ENCODE measurements at places on chromosomes 3 and 15. TPM values are rescaled to one million over a fixed set of nuclear protein-coding genes. Genes with fewer than 3 reads are reported as not detected.
A peak's percentile ranks its signal among the peaks of the same experiment; 100 is the strongest.

PRKCI gene
- total RNA-seq: 34.1 TPM

DNA sequence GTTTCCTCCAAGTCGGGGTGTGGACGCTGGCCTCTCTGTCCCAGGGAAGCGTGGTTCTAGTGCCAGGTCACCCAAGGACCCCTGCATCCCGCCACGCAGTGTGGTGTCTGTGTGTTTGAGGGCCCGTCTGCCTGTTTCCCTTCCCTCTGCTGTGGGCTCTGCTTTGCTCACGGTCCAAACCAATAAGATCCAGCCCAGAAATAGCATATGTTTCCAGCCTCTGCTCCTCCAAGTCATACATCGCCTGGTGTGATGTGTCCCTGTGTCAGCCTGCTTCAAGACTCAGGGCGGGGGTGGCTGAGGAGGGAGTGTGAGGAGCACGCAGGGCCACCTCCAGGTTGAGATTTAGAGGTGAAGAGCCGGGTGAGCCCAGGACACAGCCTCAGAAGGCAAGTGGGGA, 21.9 kb upstream of the RPL29 start:
- DNase-seq: no peak

LTK gene
- total RNA-seq: 0.02 TPM

TJP1 gene
- total RNA-seq: 67.7 TPM

GRCh38 chr15:62112616-62113593, 46.1 kb downstream of the C2CD4A start:
- no peak for DNase-seq

DNA sequence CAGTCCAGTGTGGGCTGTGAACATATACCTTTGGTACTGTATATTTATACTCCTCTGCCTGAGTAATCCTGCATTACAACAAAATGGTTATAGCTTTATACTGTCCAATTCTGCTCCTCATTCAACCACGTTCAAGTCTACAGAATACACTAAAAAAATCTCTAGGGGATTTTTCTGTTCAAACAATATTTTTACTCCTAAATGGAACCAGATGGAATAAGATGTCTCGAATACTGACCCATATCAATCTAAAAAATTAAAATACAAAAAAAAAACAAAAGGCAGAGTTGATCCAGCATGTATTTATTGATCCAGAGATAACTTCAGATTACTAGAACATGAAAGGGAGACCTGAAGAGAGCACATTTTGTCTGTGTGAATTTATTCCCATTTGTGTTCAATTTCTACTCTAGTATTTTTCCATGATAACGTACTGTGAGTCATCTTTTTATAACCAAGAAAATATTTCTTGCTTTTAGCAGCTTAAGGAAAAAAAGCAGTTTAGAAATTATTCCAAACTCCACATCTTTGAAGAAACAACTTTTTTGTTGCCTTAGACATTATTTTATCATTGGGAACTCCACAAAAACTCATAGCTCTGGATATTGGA, 910.7 kb downstream of the TBL1XR1 start:
- no peak for DNase-seq

STAG1 gene
- total RNA-seq: 22.4 TPM

DNA sequence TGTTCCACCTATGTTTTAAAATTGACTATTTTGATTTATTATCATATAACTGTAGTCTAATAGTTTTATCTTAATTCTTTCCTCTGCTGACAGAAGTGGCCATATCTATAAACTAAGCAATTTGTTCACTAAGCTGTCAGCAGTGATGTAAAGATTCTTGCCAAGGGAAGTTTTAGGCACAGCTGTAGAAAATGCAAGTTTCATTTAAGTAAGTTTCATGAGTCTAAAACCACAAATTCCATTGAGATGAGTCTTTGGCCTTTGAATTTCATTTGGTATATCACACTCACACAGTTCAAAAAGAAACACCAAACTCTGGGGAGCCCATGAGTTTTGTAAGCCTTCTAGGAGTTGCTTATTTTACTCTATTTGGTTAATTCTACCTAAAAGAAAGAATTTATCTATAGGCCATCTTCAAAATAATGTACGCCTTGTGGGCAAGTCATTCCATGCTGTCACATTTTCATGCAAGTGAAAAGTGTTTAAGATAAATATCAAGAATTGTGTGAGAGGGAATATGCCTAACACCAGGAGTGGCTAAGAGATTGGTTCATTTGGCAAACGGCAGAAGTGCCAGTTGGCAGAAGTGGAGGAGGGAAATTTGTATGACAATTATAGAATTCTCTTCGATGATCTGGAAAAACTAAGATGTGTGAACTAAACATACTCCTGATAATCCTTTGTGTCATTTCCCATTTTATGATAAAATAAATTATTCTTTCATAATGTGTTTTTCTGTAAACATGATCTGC, 292.9 kb downstream of the ZIC4 start:
- no peak for DNase-seq

AGTR1 gene
- 0.10 TPM for total RNA-seq

DNA sequence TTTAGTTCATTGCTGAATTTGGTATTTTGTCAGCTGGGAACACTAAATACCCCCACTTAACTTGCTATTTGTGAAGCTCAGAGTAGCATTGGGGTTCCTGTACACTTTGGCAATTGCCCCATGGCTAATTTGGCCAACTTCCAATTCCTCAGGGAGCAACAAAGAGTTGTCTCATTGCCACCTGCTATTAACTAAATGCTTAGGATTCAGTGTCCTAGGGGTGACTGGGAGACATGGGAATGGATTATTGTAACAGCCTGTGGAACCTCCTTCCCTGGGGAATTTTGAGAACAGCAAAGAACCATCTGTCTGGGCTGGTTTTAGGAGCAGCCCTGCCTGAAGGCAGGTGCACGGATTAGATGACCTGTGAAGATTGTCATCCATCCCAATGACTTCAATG, 437.4 kb upstream of the TPRG1 start:
- no peak for DNase-seq

DNA sequence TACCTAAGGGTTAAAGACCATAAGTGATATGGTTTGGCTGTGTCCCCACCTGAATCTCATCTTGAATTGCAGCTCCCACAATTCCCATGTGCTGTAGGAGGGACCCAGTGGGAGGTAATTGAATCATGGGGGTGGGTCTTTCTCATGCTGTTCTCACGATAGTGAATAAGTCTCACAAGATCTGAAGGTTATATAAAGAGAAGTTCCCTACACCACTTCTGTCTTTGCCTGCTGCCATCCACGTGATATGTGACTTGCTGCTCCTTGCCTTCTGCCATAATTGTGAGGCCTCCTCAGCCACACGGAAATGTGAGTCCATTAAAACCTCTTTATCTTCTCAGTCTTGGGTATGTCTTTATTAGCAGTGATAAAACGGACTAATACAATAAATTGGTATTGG, 75.0 kb upstream of the CADPS start:
- no peak for DNase-seq

GRCh38 chr15:89116404-89116803, 28.1 kb downstream of the ABHD2 start:
- peak; percentile 54 for DNase-seq

LHFPL4 gene
- not detected for total RNA-seq

CASR gene
- total RNA-seq: not detected

- DNase-seq: no peak
Observed at GRCh38 chr15:43527016-43527801, 9.8 kb downstream of the MAP1A start.

MAGEL2 gene
- total RNA-seq: not detected

DNA sequence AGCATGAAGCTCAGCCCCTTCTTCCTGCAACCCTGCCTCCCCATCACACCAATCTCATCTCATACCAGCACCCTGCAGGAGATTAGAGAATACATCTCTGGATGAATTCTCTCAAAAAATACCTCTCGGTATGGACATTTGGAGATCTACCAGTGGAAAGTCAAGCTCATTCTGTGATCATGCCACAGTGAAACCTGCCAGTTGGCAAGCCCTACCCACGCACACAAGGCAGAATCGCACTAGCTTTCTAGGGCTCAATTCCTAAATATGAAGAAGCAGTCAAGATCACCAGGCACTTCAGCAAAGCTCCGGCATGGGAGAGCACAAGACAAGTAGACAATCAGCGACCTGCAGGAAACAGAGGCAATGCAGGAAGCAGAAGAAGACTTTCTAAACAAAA, 221.2 kb downstream of the NTRK3 start:
- no peak for DNase-seq

- no peak for DNase-seq
Observed at GRCh38 chr3:11475324-11475723, 168.4 kb downstream of the VGLL4 start.

DNA sequence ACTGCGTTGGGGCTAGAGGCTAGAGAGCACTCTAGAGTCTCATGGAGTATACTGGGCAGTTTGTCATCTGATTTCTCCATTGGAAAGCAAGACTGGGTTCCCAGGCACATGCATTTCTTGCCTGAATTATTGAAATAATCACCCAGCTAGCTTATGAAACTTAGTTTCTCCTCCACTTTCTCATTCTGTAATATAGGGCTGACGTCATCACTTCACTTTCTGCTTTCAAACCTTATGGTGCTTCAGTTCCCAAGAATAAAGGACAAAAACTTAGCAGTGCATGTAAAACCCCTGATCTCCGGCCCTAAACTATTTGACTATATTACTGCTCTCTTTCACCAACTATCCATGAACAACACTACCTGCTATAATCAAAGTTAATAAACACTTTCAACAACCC, 147.9 kb downstream of the IGSF11 start:
- no peak for DNase-seq

- DNase-seq: no peak
Observed at GRCh38 chr15:95347837-95348236, 982.7 kb upstream of the NR2F2 start.

GRCh38 chr3:44424758-44425157, 52.7 kb downstream of the ZNF445 start:
- no peak for DNase-seq

DNA sequence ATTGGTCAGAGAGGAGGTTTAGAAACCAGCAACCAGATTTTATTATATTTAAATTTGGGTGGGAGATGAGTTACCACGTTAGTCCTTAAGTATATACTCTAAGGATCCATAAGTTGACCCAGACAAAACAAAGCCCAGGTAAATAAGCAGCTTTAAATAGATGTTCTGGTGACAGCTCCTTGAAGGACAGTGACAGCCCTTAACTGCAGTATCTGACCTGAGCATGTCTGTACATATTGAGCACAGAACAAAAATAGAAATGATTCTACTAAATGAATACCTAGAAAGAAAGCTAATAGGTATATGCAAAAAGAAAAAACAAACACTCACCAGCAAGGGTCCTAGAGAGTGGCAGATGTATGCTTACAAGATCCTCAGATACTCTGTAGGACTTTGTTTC, 63.0 kb downstream of the UBR1 start:
- DNase-seq: no peak

DNA sequence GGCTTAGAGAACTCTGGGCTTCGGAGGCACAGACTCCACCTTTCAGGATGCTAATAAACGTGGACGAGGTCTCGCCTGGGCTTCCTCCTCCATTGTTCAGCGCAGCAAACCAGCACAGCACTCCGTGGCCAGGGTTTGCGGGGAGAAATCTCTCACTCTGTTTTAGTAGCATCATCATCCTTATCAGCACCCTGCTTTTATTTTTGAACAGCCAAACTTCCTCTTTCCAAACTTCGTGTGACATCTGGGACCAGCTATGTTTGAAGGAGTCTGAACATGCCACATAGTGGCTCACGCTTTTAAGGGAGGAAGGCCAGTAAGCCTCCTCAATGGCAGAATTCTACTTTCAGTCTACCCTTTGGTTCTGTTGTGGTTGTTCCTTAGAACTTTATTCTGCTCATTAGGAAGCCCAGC, 149.0 kb downstream of the PGPEP1L start:
- no peak for DNase-seq

DNA sequence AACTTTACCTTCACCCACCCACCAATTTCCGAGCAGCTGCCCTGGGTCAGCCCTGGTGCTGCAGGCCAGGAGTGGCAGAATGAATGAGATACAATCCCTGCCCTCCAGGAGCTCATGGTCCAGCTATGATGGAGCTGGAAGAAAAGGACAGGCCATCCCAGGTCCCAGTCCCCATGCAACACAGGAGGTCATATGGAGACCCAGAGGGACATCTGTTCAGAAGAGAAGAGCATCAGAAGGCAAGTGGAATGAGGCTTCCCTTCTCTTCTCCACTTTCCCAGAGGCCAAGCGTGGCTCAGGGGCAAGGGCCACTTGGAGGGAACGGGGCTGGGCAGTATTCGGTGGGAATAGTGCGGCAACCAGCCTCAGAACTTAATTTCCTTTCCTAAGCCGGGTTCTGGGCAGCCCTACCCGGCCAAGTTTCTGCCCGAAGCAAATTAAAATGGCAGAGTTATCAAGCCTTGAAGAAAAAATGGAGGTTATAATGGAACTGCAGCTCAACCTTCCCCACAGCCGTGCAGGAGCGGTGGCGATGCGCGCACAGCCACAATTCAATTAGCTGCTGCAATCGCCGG, 35.9 kb downstream of the TLE3 start:
- no peak for DNase-seq

IL12A gene
- total RNA-seq: 5.3 TPM

GRCh38 chr15:30043211-30043655, 39.5 kb upstream of the GOLGA8J start:
- peak; percentile 5 for DNase-seq

GRCh38 chr3:159723295-159723694, 265.3 kb upstream of the IL12A start:
- no peak for DNase-seq

SYNM gene
- total RNA-seq: 15.1 TPM

Measured in NCI-H460 (cell line).